Activated CD4-positive, CD25-positive, alpha-beta regulatory T cell (primary cell): ENCODE measurements at places on chromosomes 4 and X.

- DNase-seq, result no peak
These were observed 1270.2 kb upstream of the AGA start for GRCh38 chr4:178712486-178712885.

DNA sequence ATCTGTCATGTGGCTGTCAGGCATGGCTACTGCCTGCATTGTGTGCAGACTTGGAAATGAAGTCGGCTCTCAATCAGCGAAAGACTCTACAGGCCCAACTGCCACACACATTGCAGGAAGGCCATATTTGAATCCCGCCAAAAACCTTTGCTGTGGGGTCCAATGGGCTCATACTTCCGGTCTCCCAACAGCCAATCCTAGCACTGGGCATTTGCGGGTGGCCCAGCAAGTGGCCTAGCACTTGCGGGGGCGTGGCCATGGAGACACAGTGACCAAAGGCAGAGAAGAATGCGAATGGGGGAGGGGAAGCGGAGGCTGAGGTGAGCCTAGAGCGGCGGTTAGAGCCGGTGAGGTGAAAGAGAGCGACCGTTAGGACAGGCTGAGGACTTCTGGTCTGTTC is at the start of gene OTUD6A:
Gene OTUD6A, plus strand, starts transcription at position 382 of the 400 bp plus-strand sequence. CDS start 68 bp downstream, outside the sequence.
- DNase-seq, result no peak

- DNase-seq, result no peak
These were observed 14.8 kb upstream of the BOD1L1 start for GRCh38 chr4:13642170-13642950.

DNA sequence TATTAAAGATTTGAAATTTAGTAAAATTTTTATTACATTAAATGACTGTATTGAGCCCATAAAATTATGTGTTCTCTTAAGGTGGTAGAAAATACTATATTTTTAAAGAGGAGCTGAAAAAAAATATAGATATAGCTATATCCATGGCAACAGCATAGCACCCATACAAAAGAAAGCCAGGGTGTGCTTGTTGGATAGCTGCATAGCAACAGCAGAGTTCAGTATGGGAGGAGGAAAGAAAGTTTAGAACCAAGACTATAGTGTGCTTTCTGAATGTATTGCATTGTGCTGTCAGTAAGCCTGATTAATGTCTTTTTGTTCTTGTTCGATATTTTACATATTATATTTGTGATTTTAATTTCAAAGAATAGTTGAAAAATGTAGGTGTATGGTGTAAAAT is 78.4 kb downstream of the GRID2 start:
- DNase-seq, result no peak

DNA sequence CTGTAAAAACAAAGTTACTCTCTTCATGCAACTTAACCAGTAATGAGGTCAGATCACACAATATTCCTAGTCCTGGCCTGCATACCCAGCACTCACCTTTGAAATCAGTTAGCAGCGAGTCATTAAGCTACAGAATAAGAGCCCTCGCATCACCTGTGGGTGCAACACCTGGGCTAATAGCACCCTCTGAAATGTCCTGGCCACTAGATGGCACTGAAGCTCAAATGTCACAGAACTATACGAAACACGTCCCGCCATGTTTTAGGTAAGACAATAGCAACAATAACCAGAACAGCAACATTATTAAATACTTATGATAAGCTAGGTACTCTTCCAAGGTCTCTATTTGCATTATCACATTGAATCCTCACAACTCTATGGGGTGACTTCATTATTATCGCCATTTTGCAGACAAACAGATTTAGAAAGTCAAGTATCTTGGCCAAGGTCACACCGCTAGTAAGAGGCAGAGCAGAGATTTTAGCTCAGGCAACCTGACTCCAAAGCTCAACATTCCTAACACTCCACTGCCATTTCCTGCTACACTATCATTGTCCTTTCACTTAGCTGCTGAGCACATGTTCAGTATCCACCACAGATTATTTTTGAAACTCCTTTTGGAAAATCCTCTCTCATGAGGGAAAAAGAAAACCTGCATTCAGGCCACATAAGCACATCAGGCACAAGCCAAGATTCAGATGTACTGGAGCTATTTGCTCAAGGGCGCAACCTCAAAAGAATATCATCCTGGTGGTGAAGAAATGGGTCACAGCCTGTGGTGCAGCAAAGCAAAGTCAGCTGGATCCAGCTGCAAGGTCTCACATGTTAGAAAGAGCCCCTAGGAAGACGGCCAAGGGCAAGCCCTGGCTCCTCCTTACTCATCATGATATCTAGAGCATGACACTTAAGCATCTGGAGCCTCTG is 59.5 kb upstream of the KDR start:
- DNase-seq, result no peak

DNA sequence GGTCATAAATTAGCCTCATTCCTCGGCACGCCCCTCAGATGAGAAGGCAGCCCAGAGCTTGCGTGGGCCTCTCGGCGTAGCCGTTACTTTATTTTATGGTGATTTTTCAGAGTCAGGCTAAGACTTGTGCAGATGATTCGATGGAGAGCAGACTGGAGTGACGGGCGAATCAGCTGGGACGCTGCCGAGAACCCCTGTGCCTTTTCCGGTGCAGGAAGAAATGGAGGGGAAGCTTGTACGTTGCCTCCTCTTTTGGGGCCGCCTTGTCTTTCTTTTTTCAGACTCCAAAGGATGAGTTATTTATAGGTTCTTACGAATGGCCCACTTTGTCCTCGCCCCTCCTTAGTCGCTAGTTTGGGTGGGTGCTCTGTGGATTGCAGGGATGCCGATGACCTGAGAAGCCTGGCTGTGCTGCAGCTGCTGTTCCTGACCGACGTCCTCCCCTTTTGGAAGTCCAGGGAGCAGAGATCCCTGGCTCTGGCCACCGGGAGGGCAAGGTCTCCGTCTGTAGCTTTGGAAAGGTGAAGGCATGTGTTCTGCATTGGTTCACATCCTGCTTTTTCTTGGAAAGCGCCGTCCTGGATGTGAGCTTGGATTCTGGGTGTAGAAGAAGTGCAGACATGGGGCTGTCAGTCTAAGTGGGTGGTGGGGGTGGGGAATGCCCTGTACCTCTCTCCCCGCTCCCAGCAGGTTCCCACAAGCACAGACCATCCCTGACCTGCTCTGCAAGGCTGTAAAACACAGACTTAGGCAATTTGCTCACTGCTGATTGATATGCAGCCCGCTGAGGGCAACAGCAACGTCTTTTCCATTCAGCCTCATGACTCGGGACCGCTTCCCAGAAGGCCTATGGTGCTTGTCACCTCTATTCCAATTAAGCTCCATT is 9.3 kb downstream of the SORCS2 start:
- no peak for DNase-seq

DNA sequence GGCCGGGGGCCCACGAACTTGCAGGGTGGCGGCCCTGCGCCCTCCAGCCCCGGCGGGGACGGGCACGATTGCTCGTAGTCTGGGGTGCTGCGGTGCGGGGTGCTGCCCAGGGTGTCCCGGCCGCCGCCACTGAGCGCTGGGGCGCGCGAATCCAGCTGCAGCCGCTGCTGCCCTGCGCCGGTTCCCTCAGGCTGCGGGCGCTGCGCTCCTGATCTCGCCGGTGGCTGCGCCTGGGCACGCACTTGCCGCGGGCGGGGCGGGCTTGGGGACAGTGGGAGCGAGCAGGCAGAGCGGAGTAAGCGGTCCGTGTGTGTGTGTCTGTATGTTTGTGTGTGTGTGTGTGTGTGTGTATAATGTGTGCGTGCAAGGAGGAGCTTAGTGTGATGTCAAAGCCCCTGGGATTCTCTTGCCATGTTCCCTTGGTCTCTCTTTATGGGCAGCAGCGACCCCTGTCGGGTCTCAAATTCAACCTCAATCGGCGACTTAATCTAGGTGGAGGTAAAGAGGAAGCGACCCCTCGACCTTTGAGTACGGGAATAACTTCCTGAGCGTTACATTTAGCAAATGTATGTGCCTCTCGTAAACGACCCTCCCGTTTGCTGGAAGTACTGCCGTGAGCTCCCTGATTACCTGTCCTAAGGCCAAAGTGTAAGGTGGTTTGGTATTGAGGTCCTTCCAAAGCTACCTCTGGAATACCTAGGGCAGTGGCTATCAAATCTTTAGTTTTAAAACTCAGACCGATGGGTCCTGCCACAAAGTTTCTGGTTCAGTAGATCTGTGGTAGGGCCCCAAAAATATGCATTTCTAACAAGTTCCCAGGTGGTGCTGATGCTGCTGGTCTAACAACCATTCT is at the start of gene RNF150:
Gene RNF150, minus strand, starts transcription at position 324 of the 853 bp plus-strand sequence.
- DNase-seq, result no peak

- no peak for DNase-seq
These were observed 42.9 kb downstream of the MOSPD2 start for GRCh38 chrX:14916017-14916674.

- DNase-seq, result no peak
These were observed 414.4 kb downstream of the SMARCA1 start for GRCh38 chrX:129108936-129109335.

- DNase-seq, result no peak
These were observed 855 bp downstream of the GPRASP2 start for GRCh38 chrX:102712981-102713625.

DNA sequence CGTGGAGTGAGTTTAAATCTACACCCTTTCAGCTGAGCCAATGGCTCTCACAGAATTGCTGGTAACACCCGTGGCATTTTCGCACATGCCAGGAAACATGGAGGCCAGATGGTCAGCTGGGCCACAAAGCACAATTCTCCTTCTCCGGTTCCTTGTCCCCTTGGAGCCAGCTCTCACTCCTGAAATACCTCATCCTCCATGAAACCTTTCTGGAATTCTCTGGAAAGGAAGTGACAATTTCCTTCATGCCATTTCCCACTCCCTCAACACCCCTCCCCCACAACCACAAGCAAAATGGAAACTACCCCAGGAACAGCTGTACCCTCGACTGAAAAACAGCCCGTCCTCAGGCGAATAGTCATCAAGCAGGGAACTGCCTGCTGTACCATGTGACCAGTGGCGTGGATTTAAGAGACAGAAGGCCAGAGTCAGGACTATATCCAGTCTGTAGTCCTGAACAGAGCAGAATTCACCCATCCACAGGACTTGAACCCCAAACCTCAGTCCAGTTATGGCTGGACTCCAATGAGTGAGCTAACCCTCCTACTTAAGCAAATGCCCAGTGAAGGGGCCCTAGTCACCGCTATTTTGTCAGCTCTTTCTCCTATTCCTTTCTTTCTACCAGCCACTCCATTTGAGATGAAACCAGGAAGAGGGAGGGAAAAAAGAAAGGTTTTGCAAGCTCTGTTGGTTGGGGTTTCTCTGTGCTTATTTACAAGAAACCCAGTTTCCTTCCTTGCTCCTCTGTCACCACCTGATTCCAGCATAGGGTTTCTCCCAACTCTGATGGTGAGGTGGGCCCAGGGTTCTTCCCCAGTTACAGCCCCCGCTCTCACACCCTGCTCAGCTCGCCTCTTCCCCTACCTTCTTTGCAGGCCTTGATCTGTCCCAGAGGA is 24.5 kb downstream of the ELF4 start:
- no peak for DNase-seq

DNA sequence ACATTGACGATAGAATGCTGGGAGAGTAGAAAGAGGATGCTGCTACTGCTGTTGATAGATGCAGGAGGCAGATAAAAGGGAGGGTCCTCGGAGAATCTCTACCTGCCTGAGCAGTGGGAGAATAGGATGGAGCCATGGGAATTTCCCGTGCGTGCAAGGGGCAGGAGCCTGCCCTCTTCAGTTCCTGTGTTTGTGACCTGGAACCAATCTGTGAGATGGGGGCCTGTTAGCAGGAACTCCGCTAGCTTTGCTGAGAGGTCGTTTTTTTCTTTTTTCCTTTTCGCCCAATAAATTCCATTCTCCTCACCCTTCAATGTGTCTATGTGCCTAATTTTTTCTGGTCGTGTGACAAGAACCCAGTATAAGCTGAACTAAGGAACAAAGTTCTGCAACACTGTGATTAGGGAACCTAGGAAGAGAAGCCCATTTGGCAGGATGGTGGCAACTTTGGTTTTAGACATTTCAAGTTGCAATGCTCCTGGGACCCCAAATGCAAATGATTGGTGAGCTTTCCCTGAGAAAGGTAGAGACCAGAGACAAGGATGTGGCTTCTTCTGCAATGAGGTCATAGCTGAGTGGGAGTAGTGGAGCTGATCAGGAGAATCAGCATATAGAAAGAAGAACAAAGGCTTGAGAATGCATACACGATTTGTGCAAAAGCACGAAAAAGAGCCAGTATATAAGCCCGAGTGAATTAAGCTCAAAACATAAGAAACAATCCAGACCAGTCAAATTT is 23.9 kb downstream of the SLC39A8 start:
- no peak for DNase-seq

GRCh38 chrX:78514852-78515251 is 144.3 kb downstream of the RTL3 start:
- no peak for DNase-seq

DNA sequence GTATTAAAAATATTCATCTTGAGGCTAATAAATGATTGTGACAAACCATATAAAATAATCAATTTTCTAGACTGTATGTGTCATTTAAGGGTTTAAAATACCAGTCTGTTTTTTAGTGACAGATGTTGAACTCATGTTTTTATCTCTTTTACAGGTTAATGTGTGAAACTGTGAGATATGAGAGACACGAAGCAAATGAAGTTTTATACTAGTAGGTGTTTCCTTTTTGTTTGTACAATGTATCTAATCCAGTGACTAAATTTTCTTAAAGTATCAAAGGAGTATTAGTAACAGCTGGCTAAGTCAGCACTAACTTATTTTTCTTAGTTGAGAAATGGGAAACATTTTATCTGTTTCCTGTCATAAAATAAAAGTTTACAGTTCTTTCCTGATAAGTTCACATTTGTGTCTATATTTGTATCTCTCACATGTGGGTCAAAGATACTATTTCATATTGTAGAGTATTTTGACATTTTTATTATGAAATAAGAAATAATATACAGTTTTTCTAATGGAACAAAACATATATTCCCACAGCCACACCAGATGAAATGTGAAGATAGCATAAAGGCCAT is 90.3 kb downstream of the RAPGEF2 start:
- DNase-seq, result no peak

GRCh38 chr4:132767901-132768300 is 381.2 kb upstream of the PCDH10 start:
- no peak for DNase-seq

DNA sequence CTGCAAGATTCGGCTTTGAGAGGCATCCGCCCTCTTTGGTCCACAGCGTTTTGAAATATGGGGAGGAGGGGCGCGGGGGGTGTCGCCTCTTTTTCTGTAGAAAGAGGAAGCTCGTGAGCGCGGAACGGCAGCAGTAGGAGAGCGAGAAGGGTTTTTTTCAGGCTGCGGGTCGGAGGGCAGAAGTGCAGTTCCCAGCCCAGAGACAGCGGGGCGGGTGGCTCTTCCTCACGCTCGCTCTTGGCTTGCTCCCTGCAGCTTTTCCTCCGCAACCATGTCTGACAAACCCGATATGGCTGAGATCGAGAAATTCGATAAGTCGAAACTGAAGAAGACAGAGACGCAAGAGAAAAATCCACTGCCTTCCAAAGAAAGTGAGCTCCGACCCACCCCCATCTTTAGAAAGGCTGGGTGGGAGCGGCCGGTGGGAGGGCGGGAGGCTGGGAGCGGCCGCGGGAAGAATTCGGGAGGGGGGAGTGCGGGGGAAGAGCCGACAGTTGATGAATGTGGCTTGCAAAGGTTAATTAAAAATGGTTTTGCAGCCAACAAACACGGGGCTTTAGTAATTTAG is 1.2 kb downstream of the TMSB4X start:
- peak; percentile 1 for DNase-seq

GRCh38 chr4:53712408-53713020 is 121.2 kb upstream of the LNX1 start:
- DNase-seq, result no peak

GRCh38 chr4:41325901-41326300 is 69.2 kb downstream of the UCHL1 start:
- DNase-seq, result no peak

- no peak for DNase-seq
These were observed 594.7 kb downstream of the RAPGEF2 start for GRCh38 chr4:159697322-159698283.
